ENCODE measurements at places on chromosomes 1 and 21.

DNA sequence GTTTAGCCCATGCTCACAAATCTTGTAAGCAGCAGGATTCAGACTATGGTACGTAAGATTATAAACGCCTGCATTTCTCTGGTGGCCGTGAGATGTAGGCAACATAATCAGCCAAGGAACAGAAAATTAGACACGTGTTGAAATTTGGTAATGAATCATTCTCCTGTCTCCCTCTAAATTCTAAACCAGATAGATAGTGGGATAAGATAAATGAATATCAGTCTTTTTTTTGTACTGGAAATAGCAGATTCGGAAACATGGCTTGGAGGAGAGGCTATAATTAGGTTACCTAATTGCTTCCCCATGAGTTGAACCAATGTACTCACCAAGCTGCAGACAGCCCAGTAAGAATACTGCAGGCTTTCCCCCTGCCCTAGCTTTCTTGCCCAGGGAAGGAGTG, 172.3 kb downstream of the TGFB2 start:
- no peak for DNase-seq

DNA sequence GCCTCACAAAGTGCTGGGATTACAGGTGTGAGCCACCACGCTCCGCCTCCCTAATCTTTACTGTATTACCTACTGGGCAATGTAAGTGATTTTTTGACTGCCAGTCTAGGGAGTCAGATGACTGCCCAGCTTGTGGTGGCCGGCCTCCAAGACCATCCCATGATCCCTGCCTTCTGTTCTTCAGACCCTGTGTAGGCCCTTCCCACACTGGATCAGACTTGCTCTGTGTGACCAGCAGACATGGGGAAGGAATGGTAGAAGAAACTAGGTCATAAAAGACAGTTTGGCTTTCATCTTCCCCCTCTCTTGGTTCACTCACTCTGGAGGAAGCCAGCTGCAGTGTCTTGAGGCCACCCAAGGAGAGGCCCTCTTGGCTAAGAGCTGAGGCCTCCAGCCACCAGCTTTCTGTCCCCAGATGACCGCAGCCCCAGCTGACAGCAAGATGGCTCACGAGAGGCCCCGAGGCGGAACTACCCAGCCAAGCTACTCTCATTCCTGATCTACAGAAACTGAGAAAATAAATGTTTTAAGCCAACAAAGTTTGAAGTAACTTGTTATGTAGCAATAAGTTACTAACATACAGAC, 14.5 kb upstream of the CBR3 start:
- no peak for DNase-seq

- DNase-seq = no peak
Measured at GRCh38 chr1:239268007-239268406, 118.4 kb upstream of the CHRM3 start.

DNA sequence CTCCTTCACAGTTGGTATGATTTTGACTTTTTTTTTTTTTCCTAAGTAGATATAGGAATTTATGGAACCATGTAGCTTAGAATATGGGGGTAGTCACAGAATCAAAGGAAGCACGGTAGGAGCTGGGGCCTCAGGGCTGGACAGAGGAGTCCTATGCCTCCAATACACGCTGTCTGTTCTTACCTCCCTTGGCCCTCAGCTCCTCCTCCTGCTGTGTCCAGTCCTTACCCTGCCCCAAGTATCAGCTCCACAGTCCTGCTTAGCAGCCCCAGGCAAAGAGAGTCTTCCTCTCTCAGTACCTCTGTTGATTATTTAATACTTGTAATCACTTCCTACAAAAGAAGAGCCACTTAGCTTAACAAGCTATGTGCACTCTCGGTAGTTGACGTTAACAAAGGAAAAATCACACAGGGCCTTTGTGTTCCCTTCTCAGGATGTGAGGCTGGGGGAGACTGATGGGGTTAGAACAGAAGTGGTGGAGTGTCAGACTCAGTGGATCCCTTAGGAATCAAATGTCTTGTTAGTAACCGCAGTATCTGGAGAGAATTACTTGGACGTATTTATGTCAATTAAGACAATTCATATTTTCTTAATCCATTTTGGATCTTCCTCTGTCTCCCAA, 292.3 kb downstream of the HHAT start:
- DNase-seq = no peak

DNA sequence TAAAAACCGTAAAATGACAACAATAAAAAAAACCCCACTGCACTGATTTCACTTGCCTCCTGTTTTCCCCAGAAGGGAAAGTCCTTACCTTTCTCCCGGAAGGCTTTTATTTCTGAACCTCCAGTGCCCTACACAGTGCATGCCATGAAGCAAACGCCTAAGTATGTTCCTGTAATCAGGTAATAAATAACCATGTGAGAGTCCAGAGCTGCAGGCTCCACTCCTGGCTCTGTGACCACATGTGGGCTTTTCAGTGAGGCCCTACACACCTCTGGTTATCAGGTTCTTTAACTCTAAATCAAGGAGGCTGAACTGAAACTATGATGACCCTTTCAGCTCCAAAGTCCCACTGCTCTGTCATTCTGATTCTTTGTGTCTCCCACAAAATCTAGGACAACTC, 20.8 kb upstream of the NR5A2 start:
- DNase-seq = no peak

DNA sequence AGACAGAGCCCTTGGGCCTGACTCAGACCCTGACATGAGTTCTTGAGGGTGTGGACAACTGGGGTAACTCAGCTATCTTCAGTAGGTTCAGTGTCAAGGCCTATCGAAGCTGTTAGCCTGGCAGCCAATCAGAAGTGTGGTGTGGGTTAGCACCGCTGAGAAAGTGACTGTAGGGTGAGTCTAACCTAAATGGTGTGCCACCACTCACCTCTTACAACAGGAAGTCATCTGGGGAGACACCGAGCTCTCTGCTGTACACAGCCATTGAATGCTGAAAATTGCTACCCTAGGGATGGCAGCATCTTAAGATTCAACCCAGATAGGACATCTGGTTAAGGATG, 44.6 kb downstream of the RASSF5 start:
- DNase-seq = no peak

DNA sequence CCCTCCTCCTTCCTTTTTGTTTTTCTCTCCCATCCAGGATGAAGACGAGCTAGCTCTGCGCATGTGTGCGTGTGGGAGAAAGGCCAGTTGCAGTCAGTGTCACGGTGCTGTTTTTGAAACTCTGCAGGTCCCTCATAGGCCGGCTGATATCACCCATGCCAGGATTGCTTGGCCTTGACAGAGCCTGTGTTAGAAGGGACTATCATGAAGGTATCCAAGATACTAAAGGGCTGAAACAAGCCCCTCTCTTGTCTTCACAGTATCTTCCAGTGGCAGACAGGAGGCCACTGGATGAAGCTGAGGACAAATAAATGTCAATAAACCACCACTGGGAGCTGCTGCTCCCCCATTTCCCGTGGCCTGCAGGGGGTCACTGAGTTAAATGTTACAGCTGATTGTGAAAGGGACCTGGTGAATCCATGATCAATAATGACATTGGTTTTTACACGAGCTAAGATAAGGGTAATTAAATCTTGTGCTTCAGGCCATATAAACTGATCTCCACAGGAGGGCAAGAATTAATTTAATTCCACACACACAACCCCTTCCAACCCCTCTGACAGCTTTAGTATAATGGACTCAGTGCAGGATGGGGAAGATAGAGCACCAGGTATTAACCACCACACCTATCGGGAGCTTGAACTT, 64.6 kb upstream of the TARBP1 start:
- no peak for DNase-seq

GRCh38 chr1:197252973-197253372, 15.1 kb upstream of the CRB1 start:
- no peak for DNase-seq

DNA sequence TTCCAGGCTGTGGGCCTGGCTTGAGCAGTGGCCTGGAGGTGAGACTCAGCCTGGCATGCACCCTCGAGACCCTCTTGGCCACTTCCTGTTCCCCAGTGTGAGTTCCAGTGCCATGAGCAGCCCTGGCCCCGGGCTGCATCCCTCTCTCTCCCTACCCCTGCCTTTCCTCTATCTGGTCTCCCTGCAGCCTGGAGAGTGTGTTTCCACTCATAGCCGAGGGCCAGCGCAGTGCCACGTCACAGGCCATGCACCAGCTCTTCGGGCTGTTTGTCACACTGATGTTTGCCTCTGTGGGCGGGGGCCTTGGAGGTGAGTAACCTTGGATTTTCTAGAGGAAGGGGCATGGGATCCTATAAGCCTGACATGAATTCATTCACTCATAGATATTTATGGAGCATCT, 13.6 kb downstream of the RHBG start:
- DNase-seq = no peak

DNA sequence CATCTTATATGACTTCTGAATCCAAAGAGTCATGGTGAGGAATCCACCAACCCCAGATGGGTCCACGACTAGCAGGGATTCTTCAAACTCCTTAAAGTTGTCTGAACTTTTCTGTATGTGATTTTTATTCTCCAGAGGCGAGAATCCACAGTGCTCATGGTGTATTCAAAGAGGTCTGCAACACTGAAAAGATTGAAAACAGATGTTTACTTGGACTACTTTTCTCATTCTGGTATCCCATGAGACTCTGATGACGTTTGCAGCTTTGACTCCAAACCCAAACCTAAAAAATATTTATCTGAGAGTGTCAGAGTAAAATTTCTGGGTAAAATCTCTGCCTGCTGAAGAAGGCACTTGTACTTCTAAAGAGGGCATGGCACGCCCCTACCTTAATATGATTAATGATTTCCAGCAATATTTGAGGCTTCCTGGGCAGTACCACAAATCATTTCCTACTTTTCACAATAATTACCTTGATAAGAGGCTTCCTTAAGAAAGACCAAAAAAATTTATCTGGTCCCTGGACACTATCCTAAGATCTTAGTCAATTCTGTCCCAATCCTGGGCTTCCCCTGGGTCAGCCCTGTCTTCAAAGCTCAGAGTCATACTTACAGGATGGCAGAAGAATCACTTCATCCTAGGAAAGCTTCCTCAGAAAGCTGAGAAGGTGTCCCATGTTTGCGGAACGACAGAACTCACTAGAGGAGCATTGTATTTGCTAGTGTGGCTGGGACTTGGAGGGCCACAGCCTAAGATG, 76.5 kb upstream of the MAP10 start:
- no peak for DNase-seq

- no peak for DNase-seq
Measured at GRCh38 chr1:203044546-203045250, 18.4 kb downstream of the PPFIA4 start.

- DNase-seq = no peak
Measured at GRCh38 chr1:225908773-225909172, 15.3 kb downstream of the PYCR2 start.

DNA sequence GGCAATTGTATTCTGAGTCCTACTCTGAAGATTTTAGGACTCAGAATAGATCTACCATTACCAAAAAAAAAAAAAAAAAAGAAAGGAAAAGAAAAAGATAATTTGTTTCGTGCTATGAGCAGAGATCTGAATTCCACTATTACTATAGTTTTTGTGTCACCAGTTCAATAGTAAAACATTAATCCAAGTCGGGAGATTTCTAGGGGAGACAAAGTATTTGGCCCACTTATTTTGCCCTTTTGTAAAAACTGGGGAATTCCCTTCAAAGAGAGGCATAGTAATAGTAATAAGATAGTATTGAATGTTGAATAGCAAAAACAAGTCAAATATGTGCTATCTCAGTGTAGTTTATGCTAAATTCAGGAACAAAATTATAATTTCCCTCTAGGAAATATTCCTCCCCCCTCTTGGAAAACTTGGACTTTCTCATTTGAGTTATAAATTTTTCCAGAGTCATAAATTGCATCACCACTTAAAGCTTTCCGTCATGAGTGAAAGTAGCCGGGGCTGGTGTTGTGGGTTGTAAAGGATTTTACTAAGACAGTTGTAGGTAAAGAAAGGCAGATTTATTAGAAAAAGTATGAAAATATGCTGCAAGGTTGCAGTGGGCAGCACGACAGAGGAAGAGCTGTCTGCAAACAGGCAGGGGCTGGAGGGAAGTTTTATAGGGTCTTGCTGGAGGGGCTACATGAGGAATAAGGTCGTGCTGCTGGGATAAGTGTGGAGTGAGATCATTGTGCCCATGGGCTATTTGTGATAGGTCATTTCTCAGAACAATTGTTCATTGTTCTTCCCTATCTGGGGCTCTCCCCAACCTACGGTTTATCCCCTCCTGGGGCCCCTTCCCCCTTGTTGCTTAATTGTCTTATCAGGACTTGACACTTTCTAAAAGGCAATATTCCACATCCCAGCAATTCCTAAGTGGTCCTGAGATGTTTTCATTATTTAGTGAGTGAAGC, 1009.9 kb downstream of the PLA2G4A start:
- no peak for DNase-seq

- DNase-seq = no peak
Measured at GRCh38 chr1:235079443-235080296, 49.0 kb downstream of the TOMM20 start.

- no peak for DNase-seq
Measured at GRCh38 chr1:53331446-53332185, 3.7 kb upstream of the LRP8 start.

GRCh38 chr21:41148798-41149197, 19.2 kb upstream of the BACE2 start:
- DNase-seq = no peak

GRCh38 chr1:46942086-46942485, 810 bp upstream of the CYP4A11 start:
- DNase-seq = no peak

- DNase-seq = no peak
Measured at GRCh38 chr1:177209357-177209756, 38.6 kb downstream of the BRINP2 start.

DNA sequence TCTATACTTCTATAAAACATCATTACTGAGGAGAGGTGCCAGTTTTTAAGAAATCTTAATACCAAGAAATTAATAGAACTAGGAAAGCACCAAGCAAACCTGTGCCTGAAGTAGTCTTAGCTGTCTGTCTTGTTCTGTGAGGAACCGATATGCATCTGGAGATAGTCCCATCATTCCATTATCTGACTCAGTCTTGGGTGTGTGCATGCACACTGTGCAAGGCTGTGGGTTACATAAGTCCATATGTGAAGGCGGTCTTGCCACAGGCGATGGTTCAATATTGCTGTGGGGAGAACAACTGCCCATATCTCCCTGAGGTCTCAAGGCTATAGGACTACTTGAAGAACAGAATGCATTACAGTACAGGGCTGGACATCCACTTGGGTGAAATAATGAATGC, 33.8 kb downstream of the STIL start:
- no peak for DNase-seq

GRCh38 chr1:192159781-192160180, 1.5 kb downstream of the RGS18 start:
- no peak for DNase-seq

GRCh38 chr1:109370712-109371340, 26.9 kb downstream of the SORT1 start:
- no peak for DNase-seq

- DNase-seq = no peak
Measured at GRCh38 chr1:230285351-230285750, 140.8 kb downstream of the PGBD5 start.

DNA sequence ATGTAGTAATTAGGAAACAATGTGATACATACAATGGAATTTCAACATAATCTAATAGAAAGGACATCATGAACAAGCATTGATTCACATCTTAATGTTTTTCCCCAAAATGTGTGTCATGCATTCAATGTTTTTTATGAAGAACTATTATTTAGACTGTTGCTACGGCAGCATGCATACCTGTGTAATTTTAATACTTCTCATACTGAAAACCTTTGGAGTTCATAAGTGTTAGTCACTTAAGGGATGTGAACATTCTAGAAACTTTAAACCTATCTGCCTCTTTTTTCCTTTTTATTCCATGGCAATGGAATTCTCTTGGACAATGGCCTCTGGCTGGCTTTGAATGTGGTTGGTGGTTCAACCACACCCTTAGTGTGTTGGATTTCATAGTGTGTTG, 48.6 kb downstream of the TMPRSS15 start:
- DNase-seq = no peak

GRCh38 chr1:76593618-76594017, 273.7 kb upstream of the ST6GALNAC5 start:
- no peak for DNase-seq
